ENCODE measurements at places on chromosomes 16 and 17.

DNA sequence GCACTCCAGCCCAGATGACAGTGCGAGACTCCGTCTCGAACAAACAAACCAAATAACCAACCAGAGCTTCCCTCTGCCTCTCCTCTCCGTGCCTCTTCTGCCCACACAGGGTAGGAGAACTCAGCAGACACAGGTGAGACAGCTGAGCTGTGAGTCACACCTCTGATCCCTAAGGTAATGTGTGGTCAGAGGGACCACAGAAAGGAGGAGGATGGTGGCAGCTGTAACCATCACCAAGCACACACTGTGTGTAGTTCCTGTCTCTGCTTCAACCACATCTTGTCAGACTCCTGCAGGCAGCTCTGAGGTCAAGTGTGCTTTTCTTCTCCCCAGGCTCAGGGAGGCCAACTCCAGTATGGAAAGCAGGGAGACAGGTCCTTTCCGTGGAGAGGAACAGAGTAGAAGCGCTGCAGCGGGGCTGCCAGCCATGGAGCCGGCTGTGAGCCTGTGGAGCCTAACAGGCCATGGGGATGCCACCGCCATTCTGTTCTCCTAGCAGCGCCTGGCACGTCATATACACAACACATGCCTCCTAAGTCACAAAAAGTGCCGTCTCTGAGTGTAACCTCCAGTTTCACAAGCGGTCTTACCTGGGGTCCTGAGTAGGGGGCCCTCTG lies 7.1 kb downstream of the NUDT16L1 start:
- no peak for DNase-seq

GRCh38 chr17:82586576-82587233 lies 61.5 kb downstream of the WDR45B start:
- DNase-seq, result no peak

DNA sequence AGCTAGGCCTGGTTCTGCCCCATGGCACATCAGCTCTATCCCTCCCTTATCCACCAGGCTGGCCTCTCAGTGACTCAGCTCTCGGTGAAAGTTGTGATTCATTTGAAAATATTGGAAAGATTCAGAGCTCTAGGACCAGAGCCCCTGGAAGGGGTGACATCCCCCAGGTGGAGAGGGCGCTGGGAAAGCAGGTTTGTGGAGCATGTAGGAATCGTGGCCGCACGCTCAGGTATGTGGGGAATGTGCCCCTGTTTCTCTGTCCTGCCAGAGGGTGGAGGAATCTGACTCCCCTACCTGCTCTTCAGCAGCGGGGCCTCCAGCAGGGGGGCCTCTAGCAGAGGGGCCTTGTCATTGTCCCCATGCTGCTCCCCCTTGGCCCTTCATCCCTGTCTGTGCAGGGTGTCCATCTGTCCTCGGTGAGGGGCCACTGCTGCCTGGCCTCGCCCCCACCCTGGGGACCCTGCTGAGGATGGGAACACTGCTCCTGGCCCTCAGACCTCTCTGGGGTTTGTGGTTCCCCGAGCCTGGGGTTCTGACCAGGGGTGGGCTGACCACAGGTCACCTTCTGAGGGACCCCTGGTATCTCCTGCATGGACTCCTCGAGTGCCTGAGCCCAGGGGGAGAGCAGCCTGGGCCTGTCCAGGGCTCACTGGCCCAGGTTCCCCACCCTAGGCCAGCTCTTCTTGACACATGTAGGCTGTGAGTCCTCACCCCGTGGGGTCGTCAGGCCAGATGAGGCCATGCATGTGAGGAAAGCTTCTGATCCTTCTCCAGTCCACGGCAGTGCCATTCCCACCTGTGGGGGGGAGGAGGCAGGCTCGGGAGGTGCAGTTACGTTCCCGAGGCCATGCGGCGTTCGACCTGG lies 47.5 kb downstream of the NT5M start:
- DNase-seq, result no peak

DNA sequence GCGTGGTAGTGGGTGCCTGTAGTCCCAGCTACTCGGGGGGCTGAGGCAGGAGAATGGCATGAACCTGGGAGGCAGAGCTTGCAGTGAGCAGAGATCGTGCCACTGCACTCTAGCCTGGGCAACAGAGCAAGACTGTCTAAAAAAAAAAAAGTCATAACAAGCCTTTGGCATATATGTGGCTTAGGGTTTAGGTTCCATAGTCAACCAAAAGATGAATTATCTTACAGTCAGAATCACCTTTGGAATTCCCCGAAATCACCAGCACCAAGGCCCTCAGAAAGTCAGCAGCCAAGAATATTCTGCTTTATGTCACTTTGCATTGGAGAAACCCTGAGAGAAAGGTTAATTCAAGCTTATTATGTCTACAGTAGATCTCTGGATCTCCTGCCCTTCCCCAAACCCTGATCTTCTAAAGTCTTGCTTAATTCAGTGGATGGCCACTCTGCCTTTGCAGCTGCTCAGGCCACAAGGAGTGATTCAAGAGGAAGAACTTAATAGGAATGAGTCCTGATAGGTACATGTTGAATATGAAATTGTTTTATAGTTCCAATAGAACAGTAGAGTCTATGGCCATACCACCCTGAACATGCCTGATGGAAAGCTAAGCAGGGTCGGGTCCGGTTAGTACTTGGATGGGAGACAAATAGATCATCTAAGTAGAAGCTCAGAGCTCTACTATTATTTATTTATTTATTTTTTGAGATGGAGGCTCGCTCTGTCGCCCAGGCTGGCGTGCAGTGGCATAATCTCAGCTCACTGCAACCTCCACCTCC lies 196.0 kb upstream of the CACNG5 start:
- DNase-seq, result no peak

DNA sequence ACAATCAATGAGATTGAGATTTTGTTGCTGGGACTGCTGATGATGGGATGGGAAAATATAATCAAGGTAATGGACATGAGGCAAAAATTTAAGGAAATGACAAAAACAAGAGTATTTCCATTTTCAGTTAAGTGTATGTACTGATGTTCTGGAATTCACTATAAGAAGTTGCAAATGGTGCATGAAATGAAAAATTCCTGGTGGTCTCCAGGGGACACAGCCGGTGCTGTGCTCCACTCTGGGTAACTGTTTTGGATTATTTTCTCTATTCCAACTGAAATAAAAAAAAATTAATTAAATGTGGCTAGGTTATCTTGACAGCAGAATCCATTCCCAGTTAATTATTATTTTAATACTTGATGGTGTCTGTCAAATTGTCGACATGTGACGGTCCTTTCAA lies 305.6 kb downstream of the WWOX start:
- no peak for DNase-seq

GRCh38 chr16:3282103-3282729 lies 1.1 kb upstream of the ZNF263 start:
- no peak for DNase-seq

DNA sequence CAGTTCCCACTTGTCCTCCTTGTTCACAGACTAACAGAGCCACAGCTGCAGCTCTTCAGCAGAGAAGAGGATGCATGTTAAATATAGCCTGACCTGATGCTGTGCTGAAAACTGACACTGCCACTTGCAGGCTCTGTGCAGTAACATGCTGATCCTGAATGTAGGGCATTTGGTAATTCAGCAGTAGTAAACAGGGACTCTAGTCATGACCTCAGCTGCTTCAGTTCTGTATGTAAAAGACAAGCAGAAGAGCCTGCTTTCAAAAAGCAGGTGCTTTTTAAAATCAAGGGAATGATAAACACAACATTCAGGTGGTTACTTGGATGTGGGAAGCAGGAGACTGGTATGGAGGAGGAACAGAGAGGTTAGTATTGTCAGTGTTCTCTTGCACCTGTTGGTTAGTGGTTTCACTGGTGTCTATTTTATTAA lies 33.8 kb downstream of the ESRP2 start:
- DNase-seq, result no peak

DNA sequence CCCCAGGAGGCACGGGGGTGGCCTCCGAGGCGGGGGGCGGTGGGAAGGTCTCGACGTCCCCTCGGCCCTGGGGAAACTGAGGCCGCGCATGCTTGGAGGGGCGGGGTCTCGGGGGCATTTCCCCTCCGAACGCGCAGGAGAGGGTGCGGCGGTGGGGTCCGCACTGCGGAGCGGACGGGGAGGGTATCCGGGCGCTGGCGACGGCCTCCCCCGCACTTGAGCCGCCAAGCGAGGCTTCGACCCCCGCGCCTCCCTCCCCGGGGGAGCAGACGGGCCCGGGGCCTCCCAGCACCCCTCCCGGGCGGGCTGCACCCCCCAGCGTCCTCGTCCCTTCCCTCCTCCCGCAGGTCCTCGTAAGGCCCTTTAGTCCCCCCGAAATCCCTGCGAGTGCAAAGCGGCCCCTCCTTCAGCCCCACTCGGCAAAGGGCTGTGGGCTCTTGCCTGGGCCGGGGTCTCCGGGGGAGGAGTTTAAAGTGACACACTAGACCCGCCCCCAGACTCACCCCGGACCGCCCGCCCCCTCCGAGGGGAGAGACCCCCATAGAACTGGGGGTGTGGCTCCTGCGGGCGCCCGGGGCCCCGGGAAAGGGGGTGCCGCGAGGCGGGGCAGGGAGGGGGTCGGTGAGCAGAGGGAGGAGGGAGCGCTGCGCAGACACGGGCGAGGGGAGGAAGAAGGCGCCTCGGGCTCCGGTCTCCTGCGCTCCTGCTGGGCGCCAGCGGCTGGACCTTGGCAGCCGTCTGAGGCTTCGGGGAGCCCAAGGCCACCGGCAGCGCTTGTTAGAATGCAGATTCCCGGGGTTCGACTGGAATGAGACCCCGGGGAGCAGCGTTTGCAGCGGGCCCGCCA lies 632 bp downstream of the BAIAP3 start:
- DNase-seq, result no peak

GRCh38 chr16:75025761-75026160 lies 26.9 kb downstream of the ZNRF1 start:
- DNase-seq, result no peak

GRCh38 chr17:2082003-2082781 lies 27.3 kb downstream of the HIC1 start:
- DNase-seq, result no peak

- DNase-seq, result no peak
These were observed 25.1 kb downstream of the CLUAP1 start for GRCh38 chr16:3525951-3526350.

DNA sequence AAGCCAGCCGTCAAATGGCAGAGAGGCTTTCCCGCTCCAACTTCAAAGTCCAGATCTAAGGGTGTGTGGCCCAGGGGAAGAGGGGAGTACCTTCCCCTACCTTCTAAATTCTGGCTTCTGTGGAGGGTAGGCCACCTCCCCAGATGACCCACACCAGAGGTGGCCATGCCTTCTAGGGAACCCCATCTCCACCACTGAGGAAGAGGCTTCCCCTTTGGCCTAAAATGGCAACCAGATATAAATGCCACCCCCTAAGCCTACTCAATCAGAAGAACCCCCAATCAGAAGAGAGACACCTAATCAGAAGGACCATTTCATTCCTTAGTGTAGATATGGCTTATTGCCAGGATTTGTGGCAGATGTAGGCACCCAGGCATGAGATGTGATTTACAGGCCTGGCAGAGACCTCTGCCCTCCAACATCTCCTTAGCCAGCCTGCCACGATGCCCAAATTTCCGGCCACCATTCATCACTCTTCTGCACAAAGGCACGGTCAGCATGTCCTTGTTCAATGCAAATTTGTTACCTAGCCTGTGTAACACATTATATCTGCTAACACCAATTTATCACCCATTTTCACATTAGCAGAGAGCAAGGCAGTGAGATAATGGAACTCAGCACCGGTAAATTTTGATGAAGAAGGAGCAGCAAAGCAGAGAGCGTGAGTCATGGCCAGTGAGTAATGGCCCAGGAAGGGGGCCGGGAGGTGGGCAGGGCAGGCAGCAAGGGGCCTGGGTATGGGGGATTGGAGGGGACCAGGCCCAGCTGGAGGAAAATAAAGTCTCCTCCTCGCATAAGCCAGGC lies 1.2 kb upstream of the MGAT5B start:
- DNase-seq, result no peak

DNA sequence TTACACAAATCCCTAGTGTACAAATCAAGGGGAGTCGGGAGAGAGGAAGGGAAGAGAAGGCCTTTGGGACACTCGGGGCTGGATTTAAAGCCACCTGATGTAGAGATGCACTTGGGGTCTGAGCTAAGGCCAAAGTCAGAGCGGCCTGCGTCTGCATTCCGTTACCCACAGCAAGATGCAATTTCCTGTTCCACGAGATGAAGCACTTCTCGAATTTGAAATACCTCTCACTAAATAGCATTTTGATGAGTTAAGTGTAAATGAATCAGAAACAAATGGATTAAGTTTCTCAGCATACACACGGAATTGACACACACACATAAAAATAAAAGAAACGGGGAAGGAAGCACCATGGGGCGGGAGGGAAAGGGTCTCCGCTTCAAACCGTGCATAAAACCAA lies 386.0 kb downstream of the SOX9 start:
- no peak for DNase-seq

GRCh38 chr17:47997586-47997985 lies 26.7 kb downstream of the CDK5RAP3 start:
- DNase-seq, result no peak

- DNase-seq, result peak; percentile 61
These were observed at the start of gene NXN for GRCh38 chr17:979539-980405. NXN (minus strand) TSS chr17:979776.

DNA sequence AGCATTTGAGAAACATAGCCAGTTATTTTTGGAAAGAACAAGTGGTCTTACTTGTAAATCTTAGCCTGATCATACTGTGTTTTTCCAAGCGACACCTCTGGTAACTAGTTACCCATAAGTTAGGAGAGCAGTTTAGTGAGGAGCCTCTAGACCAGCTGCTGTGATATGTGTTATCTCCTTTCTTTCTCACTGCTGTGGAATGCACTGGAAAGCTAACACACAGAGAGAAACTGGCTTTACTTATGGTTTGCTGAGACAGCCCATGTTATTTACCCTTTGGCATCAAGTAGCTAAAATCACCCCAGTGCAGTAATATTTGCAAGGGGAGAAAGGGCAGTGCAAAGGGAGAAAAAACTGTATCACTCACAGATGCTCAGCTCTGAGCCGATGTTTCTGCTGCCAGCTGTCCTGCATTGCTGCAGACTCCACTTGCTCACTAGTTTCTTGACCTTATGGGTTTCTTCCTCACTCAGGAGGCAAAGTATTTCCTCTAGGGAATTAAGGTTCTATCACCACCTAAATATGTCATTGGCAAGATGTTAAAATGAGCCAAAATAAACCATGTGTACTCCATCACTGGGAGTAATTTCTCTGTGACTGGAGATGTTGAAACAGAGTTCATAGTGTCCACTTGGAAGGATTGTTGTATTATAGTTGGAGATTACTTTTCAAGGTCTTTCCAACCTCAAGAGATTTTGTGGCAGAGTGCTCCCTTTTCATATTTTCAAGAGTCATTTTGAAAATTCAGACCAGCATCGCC lies 2.3 kb downstream of the RBFOX1 start:
- no peak for DNase-seq

- DNase-seq, result no peak
These were observed 1.4 kb downstream of the PAQR4 start for GRCh38 chr16:2970563-2970962.

DNA sequence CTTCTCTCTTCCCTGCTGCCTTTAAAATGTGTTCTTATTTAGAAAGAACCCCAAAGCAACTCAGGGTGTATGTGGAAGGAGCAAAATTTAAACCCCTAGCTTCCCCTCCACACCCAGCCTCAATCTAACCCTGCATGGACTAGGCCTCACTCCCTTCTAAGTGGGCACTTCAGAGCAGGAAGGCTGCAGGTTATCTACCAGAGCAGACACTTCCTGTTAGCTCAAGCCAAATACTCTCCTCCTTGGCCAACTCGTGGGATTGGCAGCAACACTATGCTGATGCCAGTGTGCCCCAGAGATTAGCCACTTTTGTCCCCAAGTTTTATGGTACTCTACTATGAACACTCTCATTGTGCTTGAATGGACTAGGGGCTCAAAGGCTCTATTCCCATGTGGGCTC lies 35.6 kb downstream of the CCDC42 start:
- DNase-seq, result no peak

Data from T-cell (primary cell).